Posterior vena cava (tissue), 2 donors: ENCODE measurements at places on chromosomes 2 and 18. TPM values are rescaled to one million over a fixed set of nuclear protein-coding genes. Genes with fewer than 3 reads are reported as not detected.

Gene L3MBTL4
- total RNA-seq, result 17.6 TPM

Gene GPR39
- 0.37 TPM for total RNA-seq

Gene CDK5R2
- not detected for total RNA-seq

Gene MC5R
- total RNA-seq, result not detected

Gene CHRND
- not detected for total RNA-seq

Gene RRM2
- 1.5 TPM for total RNA-seq

Gene SLC4A5
- 5.3 TPM for total RNA-seq

Gene CFAP210
- total RNA-seq, result not detected

Gene UGT1A10
- total RNA-seq, result not detected

Gene EHD3
- 28.7 TPM for total RNA-seq

Gene CCBE1
- total RNA-seq, result 3.0 TPM

GRCh38 chr2:238321467-238321866 lies 1.1 kb downstream of the TRAF3IP1 start:
- DNase-seq, result peak; percentile 58

- DNase-seq, result peak; percentile 79
Measured at GRCh38 chr2:160649698-160650097, 156.1 kb upstream of the RBMS1 start.

GRCh38 chr2:76737607-76738006 lies 784.6 kb downstream of the LRRTM4 start:
- no peak for DNase-seq

DNA sequence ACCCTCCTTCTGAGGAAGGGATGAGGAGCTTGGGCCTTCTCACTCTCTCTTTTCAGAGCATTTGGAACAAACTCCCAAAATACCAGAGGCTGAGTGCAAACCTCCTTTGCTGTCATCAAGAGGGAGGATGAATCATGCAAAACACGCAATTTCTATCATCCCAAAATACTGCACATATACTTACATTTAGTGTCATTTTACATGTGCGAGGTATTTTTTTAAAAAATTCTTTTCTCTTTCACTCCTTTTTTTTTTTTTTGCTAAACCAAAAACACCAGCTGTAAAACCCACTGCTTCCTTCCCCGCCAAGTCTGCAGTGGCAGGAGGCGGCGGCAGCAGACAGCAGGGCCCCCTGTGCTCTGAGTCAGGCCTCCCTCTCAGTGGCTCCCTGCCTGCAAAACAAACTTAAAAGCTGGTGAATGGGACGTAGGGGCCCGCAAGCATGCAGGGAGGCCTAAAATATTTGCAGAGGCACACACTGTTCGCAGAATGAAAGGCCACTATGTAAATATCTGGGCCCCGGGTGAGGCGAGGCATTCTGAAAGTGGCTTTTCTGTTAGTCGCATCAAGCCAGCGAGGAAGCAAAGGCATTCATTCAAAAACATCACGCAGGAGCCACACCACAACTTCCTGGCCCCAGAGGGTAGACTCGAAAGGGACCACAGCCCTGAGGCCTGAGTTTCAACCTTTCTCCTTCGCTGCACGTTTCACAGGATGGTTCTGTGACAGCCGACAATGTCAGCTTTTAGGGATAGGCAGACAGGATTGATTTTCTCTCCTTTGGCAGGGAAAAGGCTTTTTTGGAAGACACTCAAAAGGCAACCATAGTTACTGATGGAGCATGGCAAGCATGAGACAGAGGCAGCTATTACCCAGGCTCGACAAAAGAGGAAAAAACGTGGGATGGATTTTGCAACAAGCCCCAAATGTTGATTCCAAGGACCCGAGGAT lies 73.4 kb downstream of the ACTR2 start:
- DNase-seq, result no peak

GRCh38 chr2:29157131-29157530 lies 41.9 kb downstream of the CLIP4 start:
- DNase-seq, result no peak

- no peak for DNase-seq
Measured at GRCh38 chr2:233255151-233255550, 3.7 kb downstream of the ATG16L1 start.

- DNase-seq, result no peak
Measured at GRCh38 chr2:196268538-196269338, 97.4 kb upstream of the STK17B start.

DNA sequence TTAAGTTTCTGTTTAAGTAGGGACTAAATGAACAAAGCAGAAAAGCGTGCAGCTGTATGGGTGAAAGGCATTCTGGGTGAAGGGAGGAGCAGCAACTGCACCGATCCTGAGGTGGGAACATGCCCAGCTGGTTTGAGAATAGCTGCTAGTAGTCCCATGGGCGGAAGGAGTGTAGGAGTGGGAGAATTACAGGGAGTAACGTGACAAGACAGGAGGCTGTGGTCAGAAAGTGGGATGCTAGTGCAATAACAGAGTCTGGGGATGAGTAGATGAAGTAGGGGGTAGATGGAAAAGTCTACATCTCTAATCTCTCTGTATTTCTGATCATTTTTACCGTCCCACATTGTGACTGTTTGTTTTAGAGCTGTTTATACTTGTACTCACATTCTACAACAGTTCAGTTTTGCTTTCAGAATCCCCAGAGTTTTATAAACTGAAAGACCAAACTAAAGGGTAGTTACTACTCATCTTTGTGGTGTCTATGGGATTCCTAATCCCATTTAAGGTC lies 118.9 kb downstream of the LCLAT1 start:
- no peak for DNase-seq

DNA sequence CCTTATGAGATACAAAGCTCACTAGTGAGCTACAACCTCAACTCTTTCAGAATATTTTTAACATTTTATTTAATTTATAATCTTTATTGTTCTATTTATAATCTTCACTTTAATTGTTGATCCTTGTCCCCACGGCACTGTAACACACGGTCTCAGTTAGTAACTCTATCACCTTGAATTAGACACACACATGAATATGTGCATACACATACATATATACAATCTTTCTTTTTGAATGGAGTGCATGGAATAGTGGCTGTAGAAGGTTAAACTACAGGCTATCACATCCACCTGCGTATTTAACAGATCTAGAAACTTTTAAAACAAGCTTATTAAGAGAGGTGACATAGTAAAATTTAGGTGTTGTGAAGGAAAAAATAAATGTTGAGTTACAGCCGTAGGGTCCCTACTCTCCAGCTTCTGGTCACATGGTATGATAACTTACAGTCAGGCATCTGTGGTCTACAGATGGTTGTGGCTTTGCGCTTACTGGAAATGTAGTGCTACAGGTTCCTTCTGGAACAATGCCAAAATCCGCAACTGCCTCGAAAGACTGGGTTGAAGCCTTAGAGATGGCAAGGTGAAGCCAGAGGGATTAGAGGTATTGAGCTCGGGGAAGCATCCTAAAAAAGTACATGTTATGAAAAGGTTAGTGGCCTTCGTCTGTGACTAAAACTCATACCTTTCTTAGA lies 1324.1 kb upstream of the SLC39A10 start:
- no peak for DNase-seq

DNA sequence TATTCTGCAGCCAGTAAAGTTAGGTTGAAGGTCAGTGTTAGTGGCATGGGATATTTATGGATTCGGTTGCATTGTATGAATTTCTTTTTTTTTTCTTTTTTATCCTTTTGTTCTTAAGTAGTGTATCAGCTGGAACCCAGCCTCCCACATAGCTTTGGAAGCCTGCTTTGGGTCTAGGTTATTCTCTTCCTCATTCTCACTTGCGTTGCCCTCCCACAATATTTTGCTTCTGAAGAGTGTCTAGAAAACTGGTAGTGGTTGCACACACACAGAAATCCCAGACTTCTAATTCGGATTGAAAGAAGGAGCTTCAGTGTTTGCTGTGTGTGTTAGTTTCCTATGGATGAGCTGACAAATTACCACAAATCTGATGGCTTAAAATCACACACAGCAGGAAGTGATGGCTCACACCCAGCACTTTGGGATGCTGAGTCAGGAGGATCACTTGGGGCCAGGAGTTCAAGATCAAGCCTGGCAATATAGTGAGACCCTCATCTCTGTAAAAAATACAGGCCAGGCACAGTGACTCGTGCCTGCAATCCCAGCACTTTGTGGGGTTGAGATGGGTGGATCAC lies 104.8 kb downstream of the ARL4C start:
- no peak for DNase-seq

GRCh38 chr2:85718885-85719492 lies 24.8 kb downstream of the GNLY start:
- no peak for DNase-seq

DNA sequence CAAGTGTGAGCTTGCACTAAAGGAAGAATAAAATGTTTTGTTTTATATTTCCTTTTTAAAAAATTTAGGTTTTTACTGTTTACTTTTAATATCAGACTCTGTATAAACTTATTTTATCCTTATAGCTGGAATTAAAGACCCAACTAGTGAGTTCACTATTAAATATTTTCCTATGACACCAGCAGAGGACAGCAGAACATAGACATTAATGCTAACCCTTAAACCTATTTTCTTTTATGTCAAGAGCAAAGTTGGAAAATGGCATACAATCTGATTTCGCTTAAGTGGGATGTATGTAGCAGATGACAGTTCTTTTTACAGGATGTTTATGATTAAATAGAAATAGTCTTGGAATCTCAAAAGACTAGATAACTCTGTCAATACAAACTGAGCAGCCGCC lies 188.2 kb upstream of the XIRP2 start:
- DNase-seq, result no peak

DNA sequence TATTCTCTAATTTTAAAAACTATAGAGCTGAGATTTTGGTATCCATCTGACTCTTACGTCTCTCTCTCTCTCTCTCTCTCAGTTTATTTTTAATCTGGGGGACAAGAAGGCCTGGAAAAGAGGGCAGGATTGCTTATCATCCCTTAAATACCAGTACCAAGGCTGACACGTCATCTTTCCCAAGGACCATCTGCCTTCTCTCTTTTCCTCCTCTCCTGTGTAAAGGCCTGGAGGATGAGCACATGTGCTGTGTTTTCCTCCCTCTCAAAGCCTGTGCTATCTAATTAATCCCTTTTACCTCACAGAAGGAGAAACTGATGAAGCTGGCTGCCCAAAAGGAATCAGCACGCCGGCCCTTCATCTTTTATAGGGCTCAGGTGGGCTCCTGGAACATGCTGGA lies 7.3 kb downstream of the IL37 start:
- DNase-seq, result no peak

DNA sequence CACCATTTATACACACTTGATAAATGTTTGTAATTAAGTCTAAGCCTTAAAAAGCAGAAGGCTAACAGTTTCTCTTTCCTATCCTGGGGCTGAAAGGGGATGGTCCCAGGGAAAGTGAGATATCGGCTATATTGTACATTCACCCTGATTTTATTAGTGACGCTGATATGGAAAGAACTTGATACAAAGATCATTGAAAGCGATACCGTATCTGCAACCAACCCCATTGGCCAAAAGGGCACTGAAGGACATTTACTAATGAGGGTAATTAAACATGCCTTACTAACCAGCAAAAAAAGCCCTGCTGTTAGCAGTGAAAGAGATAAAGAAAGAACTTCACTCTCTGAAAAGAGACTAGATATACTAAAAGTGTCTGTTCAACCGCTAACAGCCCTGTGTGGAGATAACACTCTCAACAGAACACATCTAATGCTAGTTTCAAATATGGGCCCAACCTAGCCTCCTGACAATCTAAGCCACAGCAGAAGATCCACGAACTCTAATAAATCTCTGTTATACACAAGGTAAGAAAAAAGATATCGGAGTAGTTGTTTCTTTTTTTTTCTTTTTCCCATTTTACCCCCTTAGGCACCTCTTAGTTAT lies 200.0 kb downstream of the CDH2 start:
- DNase-seq, result no peak

DNA sequence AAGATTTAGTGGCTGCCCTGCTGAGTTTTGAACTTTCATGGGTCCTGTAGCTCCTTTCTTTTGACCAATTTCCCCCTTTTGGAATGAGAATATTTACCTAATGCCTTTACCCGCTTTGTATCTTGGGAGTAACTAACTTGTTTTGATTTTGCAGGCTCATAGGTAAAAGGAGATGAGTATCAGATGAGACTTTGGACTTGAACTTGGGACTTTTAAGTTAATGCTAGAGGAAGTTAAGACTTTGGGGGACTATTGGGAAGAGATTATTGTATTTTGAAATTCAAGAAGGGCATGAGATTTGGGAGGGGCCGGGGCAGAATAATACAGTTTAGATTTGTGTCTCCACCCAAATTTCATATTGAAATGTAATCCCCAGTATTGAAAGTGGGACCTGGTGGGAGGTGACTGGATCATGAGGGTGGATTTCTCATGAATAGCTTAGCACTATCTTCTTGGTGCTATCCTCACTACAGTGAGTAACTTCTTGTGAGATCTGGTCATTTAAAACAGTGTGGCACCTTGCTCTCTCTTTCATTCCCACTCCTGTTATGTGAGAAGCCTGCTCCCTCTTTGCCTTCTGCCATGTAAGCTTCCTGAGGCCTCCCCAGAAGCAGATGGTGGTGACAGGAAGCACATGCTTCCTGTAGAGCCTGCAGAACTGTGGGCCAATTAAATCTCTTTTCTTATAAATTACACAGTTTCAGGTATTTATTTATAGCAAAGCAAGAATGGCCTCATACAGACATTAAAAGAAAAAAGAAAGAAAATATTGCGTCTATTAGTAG lies 6.1 kb downstream of the ADI1 start:
- no peak for DNase-seq

DNA sequence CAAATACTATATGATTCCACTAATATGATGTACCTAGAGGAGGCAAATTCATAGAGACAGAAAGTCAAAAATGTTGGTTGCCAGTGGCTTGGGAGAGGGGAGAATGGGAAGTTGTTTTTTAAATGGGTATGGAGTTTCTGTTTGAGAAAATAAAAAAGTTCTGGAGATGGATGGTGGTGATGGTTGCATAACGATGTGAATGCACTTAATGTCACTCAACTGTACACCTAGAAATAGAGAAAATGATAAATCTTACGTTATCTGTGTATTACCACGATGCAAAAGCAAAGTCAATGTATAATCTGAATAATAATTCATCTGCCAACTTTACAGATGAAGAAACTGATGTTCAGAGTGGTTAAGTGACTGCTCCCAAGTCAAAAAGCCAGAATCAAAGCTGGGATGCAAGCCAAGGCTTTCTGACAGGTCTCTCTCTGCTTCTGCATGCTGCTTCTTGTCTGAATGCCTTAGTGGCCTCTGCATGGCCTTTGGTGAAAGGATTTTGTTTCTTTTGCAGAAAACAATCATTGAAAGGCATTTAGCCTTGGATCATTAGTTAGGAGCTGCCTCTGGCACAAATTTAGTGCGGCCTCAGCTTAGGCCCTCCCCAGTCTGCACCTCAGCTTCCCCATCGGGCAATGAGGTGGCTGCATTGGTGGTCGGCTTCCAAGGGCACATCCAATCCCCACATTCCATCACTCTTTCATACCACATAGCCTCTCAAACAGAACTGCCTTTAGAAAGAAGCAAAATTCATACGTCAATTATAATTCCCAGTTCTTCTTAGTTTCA lies 46.5 kb upstream of the MYCN start:
- no peak for DNase-seq

GRCh38 chr2:223725986-223726970 lies 111.1 kb downstream of the AP1S3 start:
- no peak for DNase-seq
